ENCODE measurements at places on chromosomes 6 and 20.

GRCh38 chr6:112225691-112226090 lies 28.7 kb downstream of the LAMA4 start:
- DNase-seq, result no peak

DNA sequence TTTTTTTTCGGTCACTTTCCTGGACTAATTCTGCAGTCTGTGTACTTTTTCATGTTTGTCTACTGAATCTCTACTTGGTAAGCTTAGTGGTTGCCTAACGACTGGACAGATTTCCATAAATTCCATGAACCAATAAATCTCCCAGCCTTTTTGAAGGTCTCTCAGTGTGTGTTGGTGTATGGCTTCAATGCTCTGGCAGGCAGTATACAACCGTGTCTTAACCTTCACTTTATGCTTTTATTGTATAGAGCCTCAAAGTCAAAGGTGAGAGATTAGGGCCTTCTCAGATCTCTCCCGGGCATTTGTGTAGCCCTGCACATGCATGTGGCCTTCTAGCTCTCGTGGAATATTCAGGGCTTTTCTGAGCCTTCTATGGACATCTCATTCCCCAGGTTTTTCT lies 14.3 kb upstream of the CMTR1 start:
- DNase-seq, result no peak

DNA sequence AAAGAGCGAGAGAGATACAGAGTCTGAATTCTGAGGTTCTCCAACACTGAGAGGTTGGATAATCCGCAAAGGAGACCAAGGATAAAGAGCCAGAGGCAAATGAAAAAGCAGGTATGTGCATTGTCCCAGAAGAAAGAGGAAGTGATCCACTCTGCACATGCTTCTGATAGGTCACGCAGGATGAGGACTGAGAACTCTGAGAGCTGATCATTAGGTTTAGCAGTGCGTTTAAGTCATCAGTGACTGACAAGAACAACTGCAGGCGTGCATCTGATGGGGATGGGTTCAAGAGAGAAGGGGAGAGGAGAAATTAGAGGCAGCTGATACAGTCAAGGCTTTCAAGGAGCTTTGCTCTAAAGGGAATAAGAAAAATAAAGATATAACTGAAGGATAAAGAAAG lies 301.2 kb upstream of the SGK1 start:
- DNase-seq, result no peak

DNA sequence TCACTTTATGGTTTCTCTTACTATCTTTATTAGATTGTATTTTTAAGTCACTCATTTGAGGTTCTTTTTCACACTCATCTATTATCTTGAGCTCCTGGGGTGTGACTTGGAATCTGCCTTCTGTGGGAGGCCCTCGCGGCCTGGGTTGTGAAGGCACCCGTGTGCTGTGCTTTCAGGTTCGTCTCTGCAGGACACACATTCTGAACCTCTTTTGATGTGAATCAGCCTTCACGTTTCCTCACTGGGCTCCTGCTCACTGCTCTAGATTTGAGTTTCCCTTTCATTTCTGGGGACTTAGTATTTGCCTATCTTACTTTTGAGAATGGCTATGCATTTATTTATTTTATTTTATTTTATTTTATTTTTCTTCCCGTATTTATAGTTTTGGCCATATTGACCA lies 97.8 kb downstream of the PACRG start:
- no peak for DNase-seq

GRCh38 chr6:26220145-26220970 lies 133.1 kb downstream of the HFE start:
- no peak for DNase-seq
